ENCODE measurements at places on chromosomes 3 and 15. TPM values are rescaled to one million over a fixed set of nuclear protein-coding genes. Genes with fewer than 3 reads are reported as not detected.
A peak's percentile ranks its signal among the peaks of the same experiment; 100 is the strongest.

- DNase-seq, result no peak
Observed at GRCh38 chr15:61582092-61582491, 353.0 kb upstream of the RORA start.

GRCh38 chr15:80996247-80996646, 4.5 kb upstream of the TLNRD1 start:
- DNase-seq, result no peak

- DNase-seq, result no peak
Observed at GRCh38 chr3:175748087-175748730, 889.1 kb downstream of the NAALADL2 start.

- no peak for DNase-seq
Observed at GRCh38 chr15:73282567-73283365, 86.0 kb downstream of the HCN4 start.

DTWD1 gene
- total RNA-seq, result 19.8 TPM

GRCh38 chr3:14562121-14562890, 22.2 kb upstream of the GRIP2 start:
- no peak for DNase-seq

GPR176 gene
- total RNA-seq, result 12.7 TPM

GRCh38 chr15:33045066-33045810, 149.3 kb downstream of the FMN1 start:
- no peak for DNase-seq

PTH1R gene
- total RNA-seq, result not detected

GRCh38 chr3:156382458-156383346, 172.2 kb downstream of the SSR3 start:
- peak; percentile 17 for DNase-seq

FAM174B gene
- total RNA-seq, result 30.7 TPM

DNA sequence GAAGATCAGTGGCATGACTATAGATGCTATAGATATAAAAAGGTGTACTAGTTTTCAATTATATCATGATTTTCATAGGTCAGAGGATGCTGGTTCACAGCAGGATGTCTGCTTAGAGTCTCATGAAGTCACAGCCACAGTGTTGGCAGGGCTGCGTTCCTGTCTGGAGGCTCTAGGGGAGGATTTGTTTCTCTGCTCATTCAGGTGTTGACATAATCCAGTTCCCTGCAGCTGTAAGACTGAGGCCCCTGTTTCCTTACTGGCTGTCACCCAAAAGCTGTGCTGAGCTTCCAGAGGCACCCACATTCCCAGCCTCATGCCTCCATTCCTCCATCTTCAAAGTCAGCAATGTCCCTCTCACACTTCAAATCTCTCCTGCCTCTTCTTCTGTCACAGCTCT, 170.7 kb downstream of the OCA2 start:
- no peak for DNase-seq

CHDH gene
- 24.1 TPM for total RNA-seq

DNA sequence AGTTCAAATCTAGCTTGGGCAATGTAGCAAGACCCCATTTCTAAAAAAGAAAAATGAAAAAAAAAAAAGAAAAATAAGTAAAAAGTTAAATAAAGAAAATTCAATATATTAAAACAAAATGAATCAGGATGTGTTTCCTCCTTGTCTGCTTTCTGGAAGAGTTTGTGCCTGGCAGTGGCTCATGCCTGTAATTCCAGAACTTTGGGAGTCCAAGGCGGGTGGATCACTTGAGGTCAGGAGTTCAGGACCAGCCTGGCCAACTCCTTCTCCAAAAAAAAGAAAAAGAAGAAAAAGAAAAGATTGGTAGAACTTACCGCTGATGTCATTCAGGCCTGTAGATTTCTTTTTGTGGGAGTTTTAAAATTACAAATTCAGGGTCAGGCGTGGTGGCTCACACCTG, 36.8 kb downstream of the DAG1 start:
- DNase-seq, result no peak

- no peak for DNase-seq
Observed at GRCh38 chr3:158463556-158463955, 107.4 kb upstream of the MLF1 start.

OR5K2 gene
- not detected for total RNA-seq

CHD2 gene
- total RNA-seq, result 81.8 TPM

GRCh38 chr3:40753951-40754350, 229.2 kb downstream of the ZNF621 start:
- no peak for DNase-seq

- DNase-seq, result no peak
Observed at GRCh38 chr15:38610748-38611147, 46.1 kb upstream of the RASGRP1 start.

DNA sequence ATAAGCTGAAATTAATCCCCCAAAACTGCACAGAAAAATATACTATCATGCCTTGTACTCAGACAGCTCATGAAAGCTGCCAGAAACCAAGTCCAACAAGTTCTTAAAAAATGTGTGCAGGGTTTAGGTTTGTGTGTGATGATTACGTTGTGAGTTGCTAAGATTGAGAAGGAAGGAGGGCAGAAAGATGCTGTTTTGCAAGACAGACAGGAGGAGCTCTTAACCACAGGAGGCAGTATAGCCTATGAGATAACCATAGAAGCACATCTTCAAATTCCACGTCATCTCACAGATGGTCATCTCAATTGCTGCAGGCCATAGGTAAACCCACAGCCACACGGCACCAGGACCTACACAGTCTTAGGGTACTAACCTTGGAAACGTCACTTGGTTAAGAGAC, 191.9 kb downstream of the STT3B start:
- no peak for DNase-seq

- no peak for DNase-seq
Observed at GRCh38 chr3:195224980-195225580, 45.9 kb downstream of the XXYLT1 start.

PIERCE2 gene
- 2.8 TPM for total RNA-seq

SLC12A1 gene
- not detected for total RNA-seq

GRCh38 chr3:47512416-47513124, 942 bp downstream of the ELP6 start:
- DNase-seq, result no peak

DNA sequence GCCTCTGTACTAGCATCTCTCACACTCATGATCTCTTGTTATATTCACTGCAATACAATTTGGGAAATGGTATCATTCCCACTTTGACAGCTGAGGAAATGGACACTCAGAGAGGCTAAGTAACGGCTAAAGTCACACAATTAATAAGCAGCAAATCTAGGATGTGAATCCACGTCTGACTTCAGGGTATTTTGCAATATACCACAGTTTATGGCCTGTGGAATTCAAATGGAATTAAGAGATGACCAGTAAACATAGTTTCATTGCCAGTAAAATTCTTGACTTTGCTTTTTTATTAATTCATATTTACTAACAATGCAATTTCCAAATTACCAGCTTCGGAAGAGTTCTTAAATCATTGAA, 61.1 kb downstream of the CCNL1 start:
- DNase-seq, result no peak

DNA sequence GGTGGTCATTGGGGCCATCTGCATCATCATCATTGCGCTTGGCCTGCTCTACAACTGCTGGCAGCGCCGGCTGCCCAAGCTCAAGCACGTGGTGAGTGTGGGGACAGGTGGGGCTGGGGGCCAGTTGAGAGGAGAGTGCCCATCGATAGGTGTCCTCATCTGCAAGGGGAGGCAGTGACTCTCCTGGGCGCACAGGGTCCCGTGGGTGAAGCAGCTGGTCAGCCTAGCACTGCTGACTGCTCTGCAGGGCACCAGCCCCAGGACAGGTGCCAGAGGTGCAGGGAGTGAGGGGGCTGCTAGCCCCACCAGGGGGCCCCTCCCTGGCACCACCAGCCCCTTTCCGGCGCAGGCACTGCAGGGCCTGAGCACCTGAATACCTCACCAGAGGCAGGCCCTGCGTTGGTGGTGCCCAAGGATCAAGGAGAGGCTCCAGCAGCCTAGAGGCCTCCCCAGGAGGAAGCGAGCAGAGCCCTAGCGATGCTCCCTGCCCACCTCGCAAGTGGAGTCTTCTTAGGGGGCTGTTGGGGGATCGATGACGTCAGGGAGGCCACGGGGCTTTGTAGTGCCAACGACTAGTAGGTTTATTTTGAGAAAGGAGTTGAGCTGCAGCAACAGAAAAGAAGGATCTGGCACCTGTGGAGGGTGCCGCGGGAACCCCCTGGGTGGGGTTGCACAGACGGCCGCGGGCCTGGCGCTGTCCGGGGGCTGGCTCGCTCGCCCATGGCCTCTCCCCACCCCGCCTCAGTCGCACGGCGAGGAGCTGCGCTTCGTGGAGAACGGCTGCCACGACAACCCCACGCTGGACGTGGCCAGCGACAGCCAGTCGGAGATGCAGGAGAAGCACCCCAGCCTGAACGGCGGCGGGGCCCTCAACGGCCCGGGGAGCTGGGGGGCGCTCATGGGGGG, 976 bp upstream of the ABTB1 start:
- no peak for DNase-seq

DNA sequence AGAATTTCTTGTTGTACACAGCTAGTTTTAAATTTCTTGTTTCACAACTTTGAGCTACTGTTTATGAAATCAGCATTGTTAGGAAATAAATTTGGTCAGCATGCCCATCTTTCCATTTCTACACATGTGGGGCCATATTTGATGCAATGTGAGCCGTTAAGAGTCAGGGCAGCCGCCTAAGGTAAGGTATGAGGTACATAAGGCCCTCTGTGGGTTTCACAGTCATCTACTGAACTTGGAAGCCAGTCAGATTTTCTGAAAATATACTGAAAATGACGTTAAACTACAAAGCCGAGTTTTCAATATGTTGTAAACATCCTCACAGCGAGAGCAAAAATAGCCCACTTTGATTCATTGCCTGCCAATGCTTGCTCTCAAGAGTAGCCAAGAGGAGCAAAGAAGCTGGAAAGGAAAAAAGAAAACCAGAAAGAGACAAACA, 94.7 kb upstream of the PDZRN3 start:
- DNase-seq, result no peak

GRCh38 chr3:106299300-106300098, 430.7 kb upstream of the CBLB start:
- no peak for DNase-seq

- DNase-seq, result no peak
Observed at GRCh38 chr3:13194285-13195209, 121.3 kb upstream of the IQSEC1 start.

GRCh38 chr15:92111751-92112150, 258.2 kb downstream of the SLCO3A1 start:
- no peak for DNase-seq

DNA sequence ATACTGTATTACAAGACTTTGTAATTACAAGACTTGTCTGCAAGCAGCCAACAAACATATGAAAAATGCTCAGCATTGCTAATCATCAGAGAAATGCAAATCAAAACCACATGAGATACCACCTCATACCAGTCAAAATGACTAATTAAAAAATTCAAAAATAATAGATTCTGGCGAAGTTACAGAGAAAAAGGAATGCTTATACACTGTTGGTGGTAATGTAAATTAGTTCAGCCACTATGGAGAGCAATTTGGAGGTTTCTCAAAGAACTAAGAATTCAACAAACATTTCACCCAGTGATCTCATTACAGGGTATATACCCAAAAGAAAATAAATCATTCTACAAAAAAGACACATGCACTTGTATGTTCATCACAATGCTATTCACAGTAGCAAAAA, 617.5 kb upstream of the CCDC54 start:
- DNase-seq, result no peak

CYP1A2 gene
- total RNA-seq, result not detected

NANOGP8 gene
- not detected for total RNA-seq

- no peak for DNase-seq
Observed at GRCh38 chr3:105466495-105467404, 100.0 kb downstream of the ALCAM start.

All from Panc1 (cell line).